ENCODE measurements at places on chromosomes 2 and 18.
A peak's percentile ranks its signal among the peaks of the same experiment; 100 is the strongest.

GRCh38 chr2:234091432-234091879, 41.0 kb downstream of the SPP2 start:
- DNase-seq = no peak

- DNase-seq = no peak
These were observed 825.8 kb upstream of the FANCL start for GRCh38 chr2:59066787-59067399.

- no peak for DNase-seq
These were observed 105.4 kb downstream of the INHBB start for GRCh38 chr2:120451334-120451733.

- DNase-seq = no peak
These were observed 20.1 kb downstream of the SERPINB12 start for GRCh38 chr18:63562284-63562683.

- no peak for DNase-seq
These were observed 123.0 kb downstream of the PMAIP1 start for GRCh38 chr18:60022671-60023276.

DNA sequence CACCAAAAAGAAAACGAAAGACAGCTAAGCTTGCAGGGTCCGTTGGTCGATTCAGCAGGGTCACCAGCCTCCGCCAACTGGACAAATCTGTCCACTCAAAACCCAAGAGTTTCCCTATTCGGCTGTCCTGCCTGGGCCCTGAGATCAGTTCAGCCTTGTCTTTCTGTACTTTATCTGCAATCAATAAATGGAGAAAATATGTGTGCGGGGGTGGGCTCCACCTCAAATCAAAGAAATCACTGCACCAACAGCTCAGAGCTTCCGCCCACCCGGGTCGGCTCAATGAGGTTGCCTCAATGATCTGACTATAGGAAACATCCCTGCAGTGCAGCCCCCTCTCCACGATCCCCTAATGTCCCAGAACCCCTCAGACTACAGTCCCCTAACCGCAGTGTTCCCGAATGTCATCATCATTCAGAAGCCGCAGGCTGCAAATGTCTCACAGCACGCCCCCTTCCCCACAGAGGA, 447 bp downstream of the GGCX start:
- DNase-seq = no peak

- peak; percentile 86 for DNase-seq
These were observed 123.0 kb upstream of the SLC39A10 start for GRCh38 chr2:195533771-195534642.

DNA sequence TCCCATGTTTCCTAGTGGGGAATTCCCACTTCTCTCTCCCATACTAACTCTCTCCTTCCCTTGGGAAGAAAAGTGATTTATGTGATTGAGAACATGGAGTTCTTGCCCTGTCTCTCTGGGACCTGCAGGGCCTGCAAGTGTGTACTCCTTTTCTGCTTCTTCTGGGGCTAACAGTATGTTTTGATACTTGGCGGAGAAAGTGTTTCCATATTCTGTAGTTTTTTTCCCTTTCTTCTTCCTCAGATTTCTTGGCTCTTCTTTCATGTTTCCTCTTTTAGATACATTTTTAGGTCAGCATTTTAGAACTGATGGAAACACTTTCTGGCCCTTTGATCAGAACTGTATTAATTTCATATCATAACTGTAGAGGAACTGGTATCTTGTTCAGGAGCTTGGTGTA, 352.2 kb downstream of the DLGAP1 start:
- no peak for DNase-seq

- DNase-seq = no peak
These were observed 13.5 kb upstream of the GMPPA start for GRCh38 chr2:219485201-219485580.

- no peak for DNase-seq
These were observed 135.0 kb downstream of the SP3 start for GRCh38 chr2:173830170-173830569.

- DNase-seq = peak; percentile 62
These were observed 32.8 kb upstream of the TMEM178A start for GRCh38 chr2:39632876-39633275.

GRCh38 chr18:78647018-78647417, 332.6 kb upstream of the SALL3 start:
- no peak for DNase-seq

DNA sequence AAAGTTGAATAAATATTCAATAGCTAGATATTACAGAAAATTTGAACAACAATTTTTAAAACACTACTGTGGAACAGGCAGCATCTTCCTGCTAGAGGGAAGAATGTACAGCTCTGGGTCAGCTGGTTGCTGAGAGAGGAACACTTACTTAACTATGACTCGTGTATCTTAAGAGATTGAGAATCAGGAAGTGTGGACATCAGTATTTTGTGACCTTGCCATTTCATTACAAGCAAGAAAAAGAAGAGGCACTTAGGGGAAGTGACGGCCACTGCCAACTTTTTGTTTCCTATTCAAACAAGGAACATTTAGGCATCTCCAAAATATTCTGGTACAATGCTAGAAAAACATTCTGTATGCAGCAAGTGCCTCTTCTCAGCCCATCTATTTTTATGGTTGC, 45.9 kb downstream of the ITPRID2 start:
- DNase-seq = peak; percentile 48

DNA sequence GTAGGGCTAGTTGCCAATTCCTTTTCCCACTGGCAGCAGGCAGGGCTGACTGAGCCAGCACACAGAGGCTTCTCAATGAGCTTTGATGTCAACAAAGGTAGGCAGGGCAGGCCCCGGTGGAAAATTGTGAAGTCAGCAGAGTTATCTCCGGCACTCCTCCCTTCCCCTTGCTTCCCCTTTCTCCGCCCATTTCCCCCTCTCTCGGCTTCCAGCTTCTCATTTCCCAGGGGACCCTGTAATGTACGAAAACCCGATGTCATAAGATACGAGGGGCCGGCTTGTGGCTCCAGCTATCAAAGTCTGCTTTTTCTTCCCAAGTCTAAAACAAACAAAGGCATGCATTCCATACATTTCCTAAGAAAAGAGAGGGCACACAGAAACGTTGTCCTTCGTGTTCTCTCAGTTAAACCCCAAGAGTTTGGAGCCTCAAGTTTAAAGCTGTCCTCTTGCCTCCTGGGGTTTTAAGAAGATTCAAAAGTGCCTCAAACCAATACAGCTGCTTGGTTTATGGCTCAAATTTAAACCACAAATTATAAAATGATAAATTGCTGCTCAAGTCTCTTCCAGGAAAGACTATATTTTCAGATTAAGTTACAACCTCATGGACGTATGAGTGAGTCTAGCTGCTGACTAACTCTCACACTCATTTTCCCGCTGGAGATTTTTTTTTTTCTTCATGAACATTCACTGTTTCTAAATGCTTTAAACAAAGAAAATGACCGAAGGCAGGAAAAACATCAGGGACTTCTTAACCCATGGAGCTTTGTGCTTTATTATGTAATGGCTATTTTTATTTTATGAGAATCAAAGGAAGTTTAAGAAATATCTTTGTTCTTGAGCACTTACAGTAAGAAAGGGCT, 27.2 kb upstream of the EML4 start:
- peak; percentile 63 for DNase-seq

GRCh38 chr2:72134997-72135800, 12.5 kb downstream of the CYP26B1 start:
- DNase-seq = no peak

GRCh38 chr2:239224199-239224570, 176.6 kb downstream of the HDAC4 start:
- no peak for DNase-seq

DNA sequence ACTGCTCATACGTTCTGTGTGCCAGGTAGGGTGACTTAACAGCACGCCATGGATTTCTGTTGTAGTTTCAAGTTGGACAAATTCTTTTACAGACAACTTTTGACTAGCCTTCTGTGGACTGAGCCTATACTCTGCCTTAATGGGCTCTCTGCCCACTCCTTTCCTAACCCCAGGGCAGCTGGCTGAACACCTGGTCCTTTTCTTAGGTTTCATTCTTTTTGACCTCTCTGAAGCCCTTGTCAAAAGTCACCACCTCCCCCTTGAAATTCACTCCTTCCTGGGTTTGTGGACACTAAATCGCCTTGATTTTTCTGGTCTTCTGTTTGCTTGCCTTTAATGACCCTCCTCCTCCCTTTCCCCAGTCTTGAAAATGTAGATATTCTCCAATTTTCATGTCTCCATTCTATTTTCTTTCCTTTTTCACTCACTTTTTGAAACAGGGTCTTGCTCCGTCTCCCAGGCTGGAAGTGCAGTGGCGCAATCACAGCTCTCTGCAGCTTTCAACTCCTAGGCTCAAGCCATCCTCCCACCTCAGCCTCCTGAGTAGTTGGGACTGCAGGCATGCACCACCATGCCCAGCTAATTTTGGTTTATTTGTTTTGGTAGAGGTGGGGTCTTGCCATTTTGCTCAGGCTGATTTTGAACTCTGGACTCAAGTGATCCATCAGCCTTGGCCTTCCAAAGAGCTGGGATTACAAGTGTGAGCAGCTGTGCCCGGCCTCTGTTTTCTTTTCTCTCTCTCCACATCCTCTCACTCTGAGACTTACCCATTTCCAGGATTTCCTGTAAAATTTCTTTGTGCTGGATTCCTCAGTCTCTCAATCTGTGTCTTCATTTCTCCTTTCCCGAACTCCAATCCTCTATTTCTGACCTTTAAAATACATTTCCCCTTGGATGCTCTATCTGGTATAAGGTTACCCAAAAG, 112.9 kb downstream of the PLB1 start:
- no peak for DNase-seq

DNA sequence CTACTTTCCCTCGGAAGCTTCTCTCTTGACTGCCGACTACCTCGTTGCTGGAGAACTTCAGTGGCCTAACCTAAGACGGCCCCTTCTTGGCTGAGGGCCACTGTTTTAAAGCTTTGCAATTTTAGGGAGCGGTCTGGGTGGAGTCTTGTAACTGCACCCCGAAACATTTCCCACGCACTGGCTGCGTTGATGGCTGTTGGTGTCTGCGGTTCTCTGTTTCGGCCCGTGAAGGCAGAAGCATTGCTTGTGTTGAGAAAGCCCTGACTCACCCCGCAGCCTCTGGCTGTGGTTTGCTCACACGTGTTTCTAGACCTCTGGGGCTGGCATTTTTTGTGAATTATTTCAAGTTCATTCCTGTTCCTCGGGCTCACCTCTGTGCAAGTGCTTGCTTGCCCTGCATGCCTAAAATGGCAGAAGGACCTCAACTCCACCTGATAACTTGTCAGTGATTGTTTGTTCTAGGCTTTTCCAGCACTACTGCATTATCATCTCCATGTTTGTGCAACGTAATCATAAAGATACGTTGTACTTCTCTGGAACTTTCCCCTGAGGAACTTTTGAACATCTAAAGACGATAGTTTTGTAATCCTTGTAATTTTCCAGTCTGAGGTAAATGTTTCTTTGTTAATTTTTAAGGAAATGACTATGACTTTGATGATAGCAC, 94.2 kb upstream of the DLX2 start:
- peak; percentile 40 for DNase-seq

- DNase-seq = no peak
These were observed 76.9 kb upstream of the PAPOLG start for GRCh38 chr2:60679036-60679780.

GRCh38 chr2:98467082-98467536, 22.5 kb downstream of the INPP4A start:
- no peak for DNase-seq

DNA sequence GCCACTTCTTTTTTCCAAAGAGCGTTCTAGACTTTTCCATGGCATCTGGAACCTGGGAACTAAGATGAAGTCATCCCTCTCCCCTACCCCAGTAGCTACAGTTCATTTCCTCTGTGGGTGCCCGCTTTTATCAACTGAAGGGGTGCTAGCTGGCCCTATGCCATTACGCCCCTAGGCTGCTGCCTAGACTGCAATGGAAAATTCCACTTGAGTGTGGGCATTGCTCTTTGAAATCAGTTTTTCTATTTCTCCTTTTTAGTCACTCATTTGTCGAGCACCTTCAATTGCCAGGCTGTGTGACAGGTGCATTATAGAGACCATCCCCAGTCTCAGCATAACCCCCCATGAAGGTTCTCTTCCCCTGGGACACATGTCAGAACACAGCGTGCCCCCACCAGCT, 7.3 kb downstream of the TEX51 start:
- DNase-seq = no peak

- no peak for DNase-seq
These were observed 103.7 kb upstream of the PXDN start for GRCh38 chr2:1847846-1848598.

GRCh38 chr2:209091056-209091455, 332.8 kb upstream of the MAP2 start:
- DNase-seq = no peak

DNA sequence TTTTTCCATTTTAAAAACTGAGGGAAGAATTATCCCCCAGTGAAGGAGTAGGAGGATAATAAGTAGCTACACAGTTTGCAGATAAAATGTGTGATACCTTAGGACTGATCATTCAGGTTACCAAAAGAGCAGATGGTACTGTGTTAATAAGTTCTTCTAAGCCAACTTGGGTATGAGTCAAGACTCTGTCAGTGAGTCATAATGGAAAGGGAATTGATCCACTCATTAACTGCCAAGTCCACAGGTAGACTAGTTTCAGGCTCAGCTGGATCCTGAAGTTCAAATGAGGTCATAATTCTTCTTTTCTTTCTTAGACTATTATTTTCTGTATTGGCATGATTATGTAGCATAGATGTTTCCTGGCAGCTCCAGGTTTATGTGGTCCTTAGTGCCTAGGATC, 142.4 kb upstream of the ALPP start:
- no peak for DNase-seq

- no peak for DNase-seq
These were observed 21.1 kb downstream of the ARHGAP15 start for GRCh38 chr2:143150287-143150686.

- DNase-seq = no peak
These were observed 263.2 kb downstream of the EN1 start for GRCh38 chr2:118584062-118584749.

GRCh38 chr2:3492951-3493614, 26.2 kb downstream of the ADI1 start:
- DNase-seq = peak; percentile 67

Data from foreskin fibroblast (primary cell).